Renal pelvis (tissue), 12 donors: ENCODE measurements at places on chromosomes 13 and 19.

DNA sequence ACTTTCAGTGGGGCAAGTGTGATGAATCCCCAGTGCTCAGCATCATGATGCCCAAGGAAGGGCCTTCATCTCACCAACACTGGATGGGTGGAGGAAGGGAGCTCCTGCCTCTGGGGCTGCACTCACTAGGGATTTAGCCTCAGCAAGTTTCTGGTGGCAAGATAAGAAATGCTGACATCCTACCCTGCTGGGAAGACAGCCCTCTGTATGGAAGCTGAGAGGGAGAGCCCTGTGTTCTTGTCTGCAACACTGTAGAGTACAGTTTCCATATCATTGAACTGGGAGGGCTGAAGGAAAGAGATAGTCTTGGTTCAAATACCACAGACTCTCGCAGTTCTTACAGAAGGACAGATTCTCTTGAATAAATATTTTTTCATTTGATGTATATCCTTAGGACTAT lies 7.3 kb upstream of the ZNF460 start:
- DNase-seq: no peak

DNA sequence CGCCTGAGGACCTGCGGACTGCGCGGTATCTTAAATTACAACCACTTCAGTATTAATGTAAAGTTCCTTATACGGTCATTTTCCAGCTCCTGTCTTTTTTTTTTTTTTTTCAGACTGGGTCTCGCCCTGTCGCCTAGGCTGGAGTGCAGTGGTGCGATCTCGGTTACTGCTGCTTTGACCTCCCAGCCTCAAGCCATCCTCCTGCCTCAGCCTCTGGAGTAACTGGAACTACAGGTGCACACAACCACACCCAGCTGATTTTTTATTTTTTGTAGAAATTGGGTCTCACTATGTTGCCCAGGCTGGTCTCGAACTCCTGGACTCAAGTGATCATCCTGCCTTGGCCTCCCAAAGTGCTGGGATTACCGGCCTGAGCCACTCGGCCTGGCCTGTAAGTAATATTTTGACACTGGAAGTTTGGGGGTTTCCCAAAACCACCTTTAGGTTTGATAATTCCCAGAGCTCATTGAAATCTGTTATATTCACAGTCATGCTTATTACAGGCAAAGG lies 406 bp upstream of the EID2B start:
- no peak for DNase-seq

GRCh38 chr19:43563816-43564457 lies 11.4 kb downstream of the XRCC1 start:
- DNase-seq: no peak

- DNase-seq: no peak
Observed at GRCh38 chr19:3852614-3853254, 16.1 kb downstream of the ZFR2 start.

DNA sequence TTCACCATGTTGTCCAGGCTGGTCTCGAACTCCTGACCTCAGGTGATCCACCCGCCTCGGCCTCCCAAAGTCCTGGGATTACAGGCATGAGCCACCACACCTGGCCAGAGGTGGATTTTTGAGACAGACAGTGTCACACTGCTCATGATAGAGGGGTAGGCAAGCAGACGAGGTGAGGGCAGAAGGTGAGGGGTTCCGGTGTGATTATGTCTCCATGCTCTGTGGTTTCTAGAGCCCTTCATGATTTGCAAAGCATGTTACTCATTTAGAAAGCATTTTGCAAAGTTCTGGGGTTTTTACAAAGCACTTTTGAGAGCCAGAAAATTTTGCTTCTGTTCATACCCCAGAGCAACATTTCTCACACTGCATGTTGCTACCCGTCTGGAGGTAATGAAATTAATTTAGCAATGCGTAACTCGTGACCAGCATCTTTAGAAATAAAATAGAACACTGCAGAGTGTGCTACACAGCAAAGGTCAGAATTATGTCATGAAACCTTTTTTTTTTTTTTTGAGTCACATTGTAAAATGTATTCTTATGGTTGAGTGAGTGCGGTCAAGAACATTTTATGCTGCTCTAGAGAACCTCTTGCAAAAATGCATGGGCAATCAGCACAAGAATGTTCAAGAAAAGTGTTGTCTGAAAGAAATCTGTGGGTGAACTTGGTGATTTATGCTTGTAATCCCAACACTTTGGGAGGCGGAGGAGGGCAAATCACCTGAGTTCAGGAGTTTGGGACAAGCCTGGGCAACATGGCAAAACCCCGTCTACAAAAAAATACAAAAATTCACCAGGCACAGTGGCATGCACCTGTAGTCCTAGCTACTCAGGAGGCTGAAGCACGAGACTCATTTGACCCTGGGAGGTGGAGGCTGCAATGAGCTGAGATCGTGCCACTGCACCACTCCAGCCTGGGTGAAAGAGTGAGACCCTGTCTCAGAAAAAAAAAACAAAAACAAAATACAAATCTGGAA lies 58.0 kb downstream of the MAP4K1 start:
- DNase-seq: no peak

- peak; percentile 1 for DNase-seq
Observed at GRCh38 chr13:71979616-71980015, 112.6 kb upstream of the DACH1 start.

GRCh38 chr13:67351909-67352308 lies 121.8 kb upstream of the PCDH9 start:
- no peak for DNase-seq
